ENCODE measurements at places on chromosomes 2 and 18.

DNA sequence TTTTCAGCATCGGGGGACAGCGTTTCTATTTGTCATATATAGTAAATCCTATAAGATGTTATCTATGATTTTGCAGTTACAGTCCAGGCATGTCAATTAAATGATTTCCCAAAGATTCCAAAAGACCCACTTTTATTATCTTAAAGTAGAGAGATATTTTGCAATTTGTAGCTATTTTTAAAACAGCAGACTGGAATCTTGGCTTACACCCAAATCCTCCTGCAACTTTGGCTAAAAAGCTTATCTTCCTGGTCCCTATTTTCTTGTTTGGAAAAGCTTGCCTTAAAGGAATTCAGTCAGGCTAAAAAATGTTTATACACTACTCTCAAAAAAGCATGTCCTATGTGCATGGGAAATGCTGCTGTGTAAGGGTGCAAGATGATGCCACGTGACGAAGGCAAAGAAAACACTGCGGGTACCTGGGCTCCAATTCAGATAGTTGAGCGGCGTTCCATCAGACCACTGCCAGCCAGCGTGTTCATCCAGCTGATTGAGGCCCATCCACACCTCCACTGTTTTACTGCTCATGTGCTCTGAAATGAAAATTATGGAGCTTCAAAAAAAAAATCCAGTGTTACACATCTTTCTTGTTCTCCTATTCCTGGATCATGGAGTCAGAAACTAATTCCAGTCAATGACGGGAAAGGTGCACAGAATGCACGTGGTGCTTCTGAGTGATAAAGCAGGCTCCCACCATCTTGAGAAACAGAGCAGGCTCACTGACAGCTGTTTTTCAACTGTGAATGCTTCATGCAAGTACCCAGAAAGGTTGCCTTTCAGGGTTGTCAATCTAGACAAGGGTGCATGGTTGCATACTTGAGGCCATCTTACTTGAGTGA, 33.8 kb downstream of the PLA2R1 start:
- DNase-seq: no peak

DNA sequence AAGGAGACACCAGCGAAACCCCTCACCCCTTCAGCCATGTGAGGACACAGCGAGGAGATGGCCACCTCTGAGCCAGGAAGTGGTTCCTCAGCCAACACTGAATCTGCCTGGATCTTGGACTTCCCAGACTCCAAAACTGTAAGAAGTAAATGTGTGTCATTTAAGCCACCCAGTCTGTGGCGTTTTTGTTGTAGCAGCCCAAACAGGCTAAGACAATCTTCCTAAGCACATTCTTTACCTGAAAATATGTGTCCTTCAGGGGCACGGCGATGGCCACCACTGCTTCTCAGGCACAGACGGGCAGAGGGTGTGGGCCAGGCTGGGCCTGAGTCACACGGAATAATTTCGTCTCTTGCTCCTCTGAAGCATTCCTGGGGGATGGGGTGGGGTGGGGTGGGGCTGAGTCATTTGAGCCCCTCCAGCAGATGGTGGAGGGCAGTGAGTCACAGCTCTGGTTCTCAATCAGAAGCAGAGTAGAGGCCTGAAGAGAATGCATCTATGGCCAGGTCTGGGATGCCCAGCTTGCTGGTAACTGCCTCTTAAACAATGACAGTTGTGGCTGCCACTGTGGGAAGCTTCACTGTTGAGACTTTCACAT, 142.4 kb downstream of the CAPN13 start:
- DNase-seq: no peak

- DNase-seq: no peak
Measured at GRCh38 chr18:79798346-79798998, 734 bp downstream of the KCNG2 start.

DNA sequence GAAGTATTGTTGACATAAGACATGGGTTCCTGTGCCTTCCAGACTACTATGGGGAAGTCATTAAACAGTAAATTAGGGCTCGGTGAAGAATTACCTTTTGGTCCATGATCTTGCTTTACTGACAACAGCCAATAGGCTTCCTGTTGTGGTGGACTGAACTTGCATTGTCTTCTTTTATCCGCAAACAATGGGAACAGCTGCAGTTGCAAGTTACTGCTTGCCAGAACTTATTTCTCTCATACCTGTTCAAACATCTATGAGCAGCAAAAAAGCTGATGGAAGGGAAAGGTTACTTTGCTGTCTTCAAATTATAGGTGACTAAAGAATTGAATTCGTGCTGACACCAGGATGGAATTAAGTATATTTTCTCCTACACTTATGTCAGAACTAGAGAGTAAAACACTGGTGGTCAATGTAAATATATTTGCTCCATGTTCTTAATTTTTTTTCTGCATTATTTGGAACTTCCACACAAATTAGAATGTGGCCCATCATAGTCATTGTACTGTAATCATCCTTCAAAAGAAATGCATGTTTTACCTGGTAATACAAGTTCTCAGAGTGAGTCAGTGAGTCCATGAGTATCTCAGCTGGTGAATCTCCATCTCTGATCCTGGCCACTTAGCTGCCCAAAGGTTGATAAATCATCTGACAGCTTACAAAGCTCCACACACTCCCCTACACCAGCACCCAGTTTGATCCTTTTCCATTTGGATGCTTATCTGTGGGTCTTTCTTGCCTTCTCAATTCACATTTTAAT, 37.3 kb upstream of the RNF152 start:
- no peak for DNase-seq

DNA sequence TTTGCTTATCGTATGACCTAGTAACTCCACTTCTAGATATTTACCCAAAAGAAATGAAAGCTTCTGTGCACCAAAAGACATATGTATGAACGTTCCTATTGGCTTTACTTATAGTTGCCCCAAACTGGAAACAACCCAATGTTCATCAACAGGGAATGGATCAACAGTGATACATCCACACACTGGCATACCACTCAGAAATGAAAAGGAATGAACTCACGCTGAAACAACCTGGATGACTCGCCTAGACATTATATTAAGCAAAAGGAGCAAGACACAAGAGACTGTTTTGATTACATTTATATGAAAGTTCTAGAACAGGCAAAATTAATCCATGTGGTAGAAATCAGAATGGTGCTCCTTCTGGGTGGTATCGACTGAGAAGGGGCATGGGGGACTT, 18.9 kb downstream of the ADRA2B start:
- DNase-seq: no peak

DNA sequence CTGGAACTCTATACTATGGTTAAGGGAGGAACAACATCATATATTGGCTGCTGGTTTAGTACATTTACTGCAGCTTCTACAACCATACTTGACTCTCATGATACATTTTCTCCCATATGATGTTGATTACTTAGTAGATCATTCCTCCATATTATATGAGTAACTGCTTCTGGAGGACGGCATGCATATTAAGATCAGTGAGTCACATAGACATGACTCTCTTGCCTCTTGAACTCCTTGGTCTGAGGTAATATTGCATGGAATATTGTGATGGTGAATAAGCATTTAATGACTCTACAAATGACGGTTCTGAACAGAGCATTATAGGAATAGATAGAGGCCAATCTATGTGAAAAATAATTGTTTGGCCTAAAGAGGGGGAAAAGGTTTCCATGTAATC, 418.8 kb upstream of the SPHKAP start:
- no peak for DNase-seq

DNA sequence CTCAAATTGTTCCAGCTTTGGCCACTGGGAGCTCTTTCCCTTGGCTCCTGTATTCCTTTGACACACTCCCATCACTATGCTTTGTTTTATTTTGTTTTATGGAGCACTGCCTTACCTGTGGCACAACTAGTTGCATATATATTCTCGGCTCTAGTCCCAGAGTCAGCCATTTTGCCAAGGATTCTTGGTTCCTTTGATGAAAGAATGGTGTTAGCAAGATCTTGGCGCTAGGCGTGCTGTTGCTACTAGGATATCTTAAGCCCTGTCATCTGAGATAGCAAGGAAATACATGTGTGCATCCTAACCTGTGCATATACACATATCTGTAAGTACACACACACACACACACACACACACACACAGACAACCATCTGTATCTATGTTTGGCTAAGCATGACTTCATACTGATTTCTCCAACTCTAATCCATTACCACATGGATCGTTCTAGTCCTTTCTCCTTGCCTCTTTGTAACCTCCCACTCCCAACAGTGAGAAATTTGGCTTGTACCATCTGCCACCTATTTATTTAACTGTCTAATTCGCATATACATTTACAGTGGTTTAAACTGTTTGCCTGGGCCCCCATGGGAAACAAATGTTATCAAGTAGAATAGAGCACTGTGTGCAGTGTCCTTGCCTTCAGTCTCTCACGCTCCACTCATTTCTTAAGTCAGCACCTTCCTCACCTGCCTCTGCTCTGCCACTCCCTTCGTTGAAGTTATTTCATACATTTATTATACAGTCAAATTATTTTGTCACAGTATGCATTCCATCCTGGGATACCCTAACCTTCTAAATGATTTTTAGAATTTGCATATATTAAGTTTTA, 137.5 kb upstream of the MAP3K20 start:
- no peak for DNase-seq

GRCh38 chr2:39128919-39129391, 8.1 kb upstream of the SOS1 start:
- peak; percentile 23 for DNase-seq

- DNase-seq: no peak
Measured at GRCh38 chr2:24330161-24330560, 30.2 kb downstream of the ITSN2 start.

GRCh38 chr18:51383711-51384110, 186.2 kb upstream of the MEX3C start:
- DNase-seq: no peak

- DNase-seq: no peak
Measured at GRCh38 chr2:199738727-199739412, 112.1 kb downstream of the FTCDNL1 start.

GRCh38 chr2:71693286-71694270, 240.2 kb downstream of the DYSF start:
- DNase-seq: no peak

- DNase-seq: no peak
Measured at GRCh38 chr2:4715065-4715464, 977.1 kb upstream of the SOX11 start.

DNA sequence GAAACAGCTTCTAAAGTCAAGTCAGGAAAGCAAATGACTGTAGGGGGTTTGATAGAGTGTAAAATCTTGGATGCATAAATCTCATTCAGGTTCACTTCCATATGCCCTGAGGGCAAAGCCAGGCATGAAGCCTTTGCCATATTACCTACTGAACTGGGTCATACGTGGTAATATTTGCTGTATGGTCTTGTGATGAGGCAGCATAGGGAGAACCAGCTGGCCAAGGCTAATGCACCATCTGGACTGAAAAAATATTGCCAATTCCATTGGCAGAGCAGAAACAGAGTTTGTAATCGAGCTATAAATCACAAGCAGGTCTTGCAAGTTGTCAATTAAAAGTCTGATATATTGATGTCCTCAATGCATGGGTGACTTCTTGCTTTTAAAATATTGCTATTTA, 243.8 kb downstream of the ERBB4 start:
- DNase-seq: no peak

- no peak for DNase-seq
Measured at GRCh38 chr2:225614915-225615314, 215.4 kb downstream of the NYAP2 start.

- no peak for DNase-seq
Measured at GRCh38 chr2:98702127-98702802, 28.7 kb downstream of the MGAT4A start.

GRCh38 chr2:33073018-33073417, 126.3 kb downstream of the LTBP1 start:
- no peak for DNase-seq

DNA sequence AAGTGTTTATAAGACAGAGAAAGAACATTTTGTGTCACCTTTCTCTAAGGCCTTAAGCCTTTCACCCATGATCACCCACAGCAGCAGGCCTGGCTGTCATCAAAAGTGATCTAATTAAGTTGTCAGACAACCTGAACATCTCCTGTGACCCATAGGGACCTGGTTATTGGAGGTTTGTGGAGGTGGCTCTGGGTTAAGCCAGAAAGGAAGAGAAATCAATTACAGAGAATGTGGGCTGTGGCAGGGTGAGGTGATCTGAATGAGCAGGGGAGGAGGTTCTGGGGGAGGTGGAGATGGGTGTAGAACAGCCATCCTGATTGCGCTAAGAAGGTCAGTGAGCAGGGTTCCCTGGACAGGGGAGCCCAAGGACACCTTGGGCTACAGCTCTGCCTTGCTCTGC, 170.8 kb downstream of the FSHR start:
- no peak for DNase-seq

GRCh38 chr2:182924306-182924705, 57.9 kb upstream of the FRZB start:
- no peak for DNase-seq

DNA sequence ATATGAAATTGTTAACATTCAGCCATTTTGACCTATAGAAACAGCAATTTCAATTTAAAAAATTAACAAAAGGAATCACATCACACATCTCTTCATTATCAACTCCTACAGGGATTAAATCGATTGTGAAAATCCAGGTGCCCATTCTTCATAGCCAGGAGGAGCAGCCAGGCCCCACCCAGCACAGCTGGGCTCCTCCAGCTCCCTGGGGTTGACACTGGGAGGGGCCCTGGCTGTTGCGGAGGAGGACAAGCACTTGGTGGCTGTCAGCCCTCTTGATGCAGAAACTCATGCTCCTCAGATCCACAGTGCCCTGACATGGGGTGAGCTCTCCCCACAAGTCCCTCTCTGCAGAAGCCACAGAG, 99.8 kb downstream of the FAM210A start:
- DNase-seq: no peak

DNA sequence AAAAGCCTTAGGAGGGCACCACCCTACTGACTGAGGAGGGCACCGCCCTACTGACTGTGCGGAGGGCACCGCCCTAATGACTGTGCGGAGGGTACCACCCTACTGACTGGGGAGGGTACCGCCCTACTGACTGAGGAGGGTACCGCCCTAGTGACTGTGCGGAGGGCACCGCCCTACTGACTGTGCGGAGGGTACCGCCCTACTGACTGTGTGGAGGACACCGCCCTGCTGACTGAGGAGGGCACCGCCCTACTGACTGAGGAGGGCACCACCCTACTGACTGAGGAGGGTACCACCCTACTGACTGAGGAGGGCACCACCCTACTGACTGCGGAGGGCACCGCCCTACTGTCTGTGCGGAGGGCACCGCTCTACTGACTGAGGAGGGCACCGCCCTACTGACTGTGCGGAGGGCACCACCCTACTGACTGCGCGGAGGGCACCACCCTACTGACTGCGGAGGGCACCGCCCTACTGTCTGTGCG, 150.2 kb upstream of the NFATC1 start:
- DNase-seq: no peak

DNA sequence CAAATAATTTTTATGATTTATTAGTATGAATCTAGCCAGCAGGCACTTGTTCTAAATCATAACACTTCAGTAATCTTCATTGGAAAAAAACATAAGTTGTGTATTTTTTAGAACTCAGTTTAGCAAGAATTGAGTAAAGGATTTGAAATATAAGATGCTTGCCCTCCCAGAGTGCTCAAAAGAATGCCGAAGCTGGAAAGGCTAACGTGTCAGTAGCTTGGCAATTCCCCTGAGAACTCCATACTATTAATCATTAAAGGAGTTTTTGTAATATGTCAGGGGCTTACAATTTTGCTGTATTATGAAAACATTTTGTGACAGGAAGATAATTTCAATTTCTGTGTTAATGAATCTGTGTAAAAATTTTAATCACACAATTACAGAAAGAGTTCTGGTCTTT, 122.7 kb downstream of the GULP1 start:
- DNase-seq: no peak

- no peak for DNase-seq
Measured at GRCh38 chr2:150174971-150175421, 312.5 kb downstream of the RND3 start.
